Osteoblast (primary cell): ENCODE measurements at places on chromosomes 3 and 15. TPM values are rescaled to one million over a fixed set of nuclear protein-coding genes. Genes with fewer than 3 reads are reported as not detected.

- peak overlapping the region; percentile 51 for H3K27ac ChIP-seq
- H3K27me3 ChIP-seq = no peaks in the 10 kb centered on the region
- peak; percentile 82 for DNase-seq
- no peaks in the 10 kb centered on the region for H3K36me3 ChIP-seq
- peaks cover 14% of the 10 kb centered on the region for H3K4me1 ChIP-seq
Observed at GRCh38 chr15:45521596-45522327, 793 bp downstream of the SLC30A4 start.

CYP19A1 gene
- 2.2 and 4.4 TPM in 2 replicates for total RNA-seq

- DNase-seq = peak; percentile 71
- no peak overlapping the region for H3K4me3 ChIP-seq
- no peak overlapping the region for H3K27ac ChIP-seq
- no peaks in the 10 kb centered on the region for H3K27me3 ChIP-seq
Observed at GRCh38 chr3:37816271-37816670, 45.4 kb upstream of the CTDSPL start.

GRCh38 chr3:44050101-44050500, 191.6 kb upstream of the TOPAZ1 start:
- no peaks in the 10 kb centered on the region for H3K27me3 ChIP-seq
- H3K4me3 ChIP-seq = no peak overlapping the region
- H3K27ac ChIP-seq = no peak overlapping the region
- no peaks in the 10 kb centered on the region for H3K36me3 ChIP-seq
- H3K4me1 ChIP-seq = peaks cover 2% of the 10 kb centered on the region
- DNase-seq = no peak

PTX3 gene
- 537 and 689 TPM in 2 replicates for total RNA-seq

GRCh38 chr3:37645517-37646380, 215.9 kb upstream of the CTDSPL start:
- no peak overlapping the region for H3K27ac ChIP-seq
- H3K27me3 ChIP-seq = no peaks in the 10 kb centered on the region
- no peaks in the 10 kb centered on the region for H3K4me1 ChIP-seq
- no peaks in the 10 kb centered on the region for H3K36me3 ChIP-seq
- no peak overlapping the region for H3K4me3 ChIP-seq

GPR27 gene
- total RNA-seq = under 0.01 TPM in 1 of 2 replicates, not detected in the other

- H3K4me1 ChIP-seq = no peaks in the 10 kb centered on the region
- H3K27ac ChIP-seq = no peak overlapping the region
- no peak for DNase-seq
- no peaks in the 10 kb centered on the region for H3K27me3 ChIP-seq
Observed at GRCh38 chr15:32096916-32097617, 66.8 kb downstream of the CHRNA7 start.

GRCh38 chr3:129656659-129657247, 50.3 kb upstream of the PLXND1 start:
- no peak overlapping the region for H3K27ac ChIP-seq
- no peak overlapping the region for H3K4me3 ChIP-seq
- DNase-seq = no peak
